HCT116 (cell line): ENCODE measurements at places on chromosomes 4 and X.

GRCh38 chr4:122167369-122167768, 15.2 kb downstream of the BLTP1 start:
- DNase-seq = no peak

GRCh38 chrX:124125471-124125870, 164.0 kb downstream of the STAG2 start:
- no peak for DNase-seq

- no peak for DNase-seq
Observed at GRCh38 chrX:71454222-71454621, 78.7 kb upstream of the OGT start.

DNA sequence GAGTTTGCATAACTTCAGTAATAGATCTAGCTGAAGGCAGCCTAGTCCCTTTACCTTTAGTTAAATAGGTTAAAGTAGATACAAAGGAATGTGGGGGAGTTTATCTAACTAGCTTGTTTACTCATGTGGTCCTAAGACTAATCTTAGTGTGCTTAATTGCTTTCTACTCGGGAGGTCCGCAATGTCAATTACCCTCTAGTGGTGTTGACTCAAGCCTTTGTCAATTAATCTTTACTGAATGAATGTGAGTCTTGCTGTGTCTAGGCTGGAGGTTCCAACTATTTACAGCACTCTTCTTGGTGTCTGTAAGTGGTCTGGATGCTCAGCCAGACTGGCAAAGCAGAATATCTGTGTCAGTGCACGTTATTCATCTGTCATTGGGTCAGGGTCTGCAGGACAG, 17.9 kb upstream of the YTHDC1 start:
- DNase-seq = no peak

GRCh38 chr4:101240099-101240498, 107.2 kb downstream of the PPP3CA start:
- no peak for DNase-seq

DNA sequence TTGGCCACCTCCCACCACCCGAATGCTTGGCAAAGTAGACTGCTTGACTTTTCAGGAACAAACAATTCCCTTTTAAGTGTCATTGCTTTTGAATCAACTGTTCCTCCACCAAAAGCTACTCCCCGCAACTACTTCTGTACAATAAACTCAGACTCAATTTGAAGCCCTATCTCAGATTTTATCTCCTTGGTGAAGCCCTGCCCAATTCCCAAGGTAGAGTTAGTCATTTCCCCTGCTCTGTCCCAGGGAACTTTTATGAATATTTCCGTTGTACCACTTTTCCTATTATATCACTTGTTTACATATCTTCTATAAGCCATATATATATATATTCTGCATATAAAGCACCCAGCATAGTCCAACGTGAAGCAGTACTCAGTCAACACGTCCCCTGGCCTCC, 102.8 kb downstream of the C4orf51 start:
- DNase-seq = no peak

DNA sequence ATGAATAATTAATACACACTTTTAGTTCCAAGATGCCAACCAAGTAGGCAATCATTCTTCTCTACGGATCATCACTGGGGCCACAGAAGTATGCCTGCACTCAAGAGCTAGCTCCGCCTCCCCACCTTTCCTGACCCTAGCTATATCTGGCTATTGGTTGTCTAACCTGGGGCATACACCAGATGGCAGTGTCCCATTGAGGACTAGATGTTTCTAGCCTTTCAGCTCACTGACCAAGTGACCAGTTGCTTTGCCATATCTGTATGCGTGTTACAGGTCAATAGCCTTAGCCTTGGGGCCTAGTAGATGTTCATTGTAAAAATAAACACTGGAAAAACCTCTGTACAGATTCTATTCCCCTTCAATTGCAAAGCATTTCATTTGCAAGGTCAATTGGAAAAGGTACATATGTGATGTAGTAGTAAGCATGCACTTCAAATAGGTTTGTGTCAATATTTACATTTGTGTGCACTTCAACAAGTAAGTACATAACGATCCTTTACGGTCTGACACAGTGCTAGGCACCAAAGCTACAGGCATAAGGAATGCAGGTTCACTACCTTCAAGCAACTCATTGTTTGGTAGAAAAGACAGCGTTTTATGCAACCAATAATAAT, 521.7 kb downstream of the PPARGC1A start:
- DNase-seq = no peak

DNA sequence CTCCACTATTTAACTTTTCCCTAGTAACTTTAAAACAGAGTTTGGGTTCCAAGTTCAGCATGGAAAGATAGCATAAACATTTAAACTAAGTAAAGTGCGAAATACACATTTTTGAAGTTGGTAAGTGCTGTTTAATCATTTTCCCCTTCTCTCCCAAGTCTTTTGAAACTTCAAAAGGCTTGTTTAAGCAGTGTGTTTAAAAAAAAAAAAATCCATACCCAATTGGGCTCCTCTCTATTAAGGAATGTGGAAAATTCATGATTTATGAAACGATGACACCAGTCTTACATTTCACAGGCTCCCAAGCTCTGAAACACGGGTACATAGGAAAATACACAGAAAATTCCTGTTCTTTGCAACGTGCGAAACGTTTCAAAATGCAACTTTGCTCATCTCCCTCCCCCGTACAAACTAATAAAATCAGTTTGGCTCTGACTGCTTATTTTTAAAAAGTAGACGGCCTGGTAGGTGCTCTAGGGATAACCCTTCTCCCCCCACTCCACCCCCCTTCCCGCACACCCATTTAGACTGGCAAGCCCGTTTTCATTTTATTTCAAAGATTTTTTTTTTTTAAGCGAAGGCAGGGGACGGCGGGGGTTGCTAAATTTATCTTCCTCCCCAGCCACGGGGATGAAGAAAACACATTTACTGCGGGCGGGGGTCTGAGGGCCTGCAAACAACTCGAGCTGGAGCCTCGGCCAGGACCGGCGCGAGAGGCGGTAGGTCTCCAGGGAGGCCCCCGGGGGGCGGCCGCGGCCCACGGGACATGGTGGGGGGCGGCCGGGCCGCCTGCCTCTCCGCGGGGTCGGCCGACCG, 786 bp upstream of the ZFX start:
- DNase-seq = no peak
